ENCODE measurements at places on chromosomes 6 and 20.

- no peak for DNase-seq
Measured at GRCh38 chr20:49692941-49693340, 20.7 kb downstream of the B4GALT5 start.

DNA sequence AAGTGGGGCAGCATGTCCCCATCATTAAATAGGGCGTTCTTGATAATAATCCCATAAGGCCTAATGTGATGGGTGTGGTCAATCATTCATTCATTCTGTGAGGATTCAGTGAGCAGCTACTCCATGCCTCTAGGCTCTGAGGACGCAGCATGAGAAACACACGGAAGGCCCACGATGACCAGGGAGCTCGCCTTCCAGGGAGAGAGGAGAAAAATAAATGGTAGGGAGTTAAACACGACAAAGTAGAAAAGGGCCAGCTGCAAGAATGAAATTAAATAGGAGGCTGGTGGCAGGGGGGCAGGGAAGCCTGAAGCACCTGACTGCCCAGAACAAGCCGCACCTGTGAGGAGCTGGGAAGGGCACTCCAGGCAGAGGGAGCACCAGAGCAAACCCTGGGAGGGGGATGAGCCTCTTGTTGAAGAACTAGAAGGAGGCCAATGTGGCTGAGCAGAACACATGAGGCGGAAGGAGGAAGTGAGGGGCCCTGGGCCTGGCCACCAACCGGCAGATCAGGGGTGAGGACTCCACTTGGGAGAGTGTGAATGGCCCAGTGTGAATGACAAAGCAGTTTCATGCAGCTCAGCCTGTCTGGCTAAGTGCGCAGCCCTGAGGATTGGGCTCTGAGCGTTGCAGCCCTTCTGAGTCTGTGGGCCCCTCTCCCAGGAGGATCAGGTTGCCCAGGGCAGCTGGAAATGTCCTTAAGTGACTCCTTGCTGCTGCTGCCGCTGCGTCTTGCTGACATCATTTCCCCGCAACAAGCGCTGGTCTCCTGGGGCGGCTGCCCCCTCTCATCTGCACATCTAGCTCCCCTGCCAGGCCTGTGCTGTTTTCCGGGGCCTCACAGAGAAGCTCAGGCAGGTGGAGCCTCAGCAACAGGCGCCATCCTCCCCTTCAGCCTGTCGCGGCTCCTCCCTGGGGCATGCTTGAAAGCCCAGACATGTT lies 99.9 kb downstream of the CDH26 start:
- DNase-seq: peak; percentile 40

DNA sequence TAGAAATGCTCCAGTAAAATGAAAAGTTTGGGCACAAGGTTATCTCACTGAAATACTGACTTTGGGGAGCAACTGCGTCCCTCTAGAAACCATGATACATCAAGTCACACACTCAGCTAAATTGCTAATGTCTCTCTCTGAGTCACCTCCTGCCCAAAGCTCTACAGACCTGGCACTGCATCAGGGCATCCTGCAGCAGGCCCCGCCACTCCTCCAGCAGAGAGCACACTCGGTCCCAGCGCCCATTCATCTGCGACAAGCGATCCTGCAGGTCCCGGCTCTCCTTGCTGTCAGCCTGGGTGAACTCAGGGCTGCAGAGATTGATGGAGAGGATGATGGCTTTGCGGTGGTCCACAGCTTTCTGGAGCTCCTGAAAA lies 329.0 kb downstream of the ESR1 start:
- DNase-seq: no peak

- DNase-seq: no peak
Measured at GRCh38 chr20:41462372-41463161, 95.9 kb upstream of the EMILIN3 start.

- no peak for DNase-seq
Measured at GRCh38 chr6:53258774-53259155, 90.0 kb downstream of the ELOVL5 start.

Data from activated CD4-positive, alpha-beta T cell treated with anti-CD3 and anti-CD28 coated beads for 48 hours (primary cell).